Fibroblast of upper back skin (primary cell): ENCODE measurements at places on chromosomes 2 and 18.
A peak's percentile ranks its signal among the peaks of the same experiment; 100 is the strongest.

GRCh38 chr18:32337821-32338220, 132.9 kb downstream of the GAREM1 start:
- no peak for DNase-seq

- no peak for DNase-seq
These were observed 61.6 kb downstream of the MEP1B start for GRCh38 chr18:32251466-32251865.

GRCh38 chr2:134943540-134943939, 24.9 kb downstream of the CCNT2 start:
- DNase-seq = no peak

DNA sequence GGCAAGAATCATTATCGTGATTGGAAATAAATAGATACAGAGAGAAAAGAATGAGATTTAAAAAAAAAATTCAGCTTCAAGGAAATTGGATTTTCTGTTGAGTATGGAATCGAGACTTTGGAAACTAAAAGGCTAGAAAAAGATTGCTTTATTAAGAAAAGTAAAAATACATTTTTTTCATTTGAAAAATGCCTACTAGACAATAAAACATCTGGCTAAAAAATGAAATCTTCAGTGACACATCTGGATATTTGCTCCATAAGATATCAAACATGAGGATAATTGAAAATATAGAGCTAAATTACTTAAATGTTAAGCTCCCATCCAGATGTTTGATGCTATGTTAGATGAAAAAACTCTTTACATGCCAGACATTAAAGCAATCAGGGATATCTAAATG, 879.5 kb downstream of the TSN start:
- DNase-seq = no peak

- DNase-seq = no peak
These were observed 266.8 kb upstream of the SMIM21 start for GRCh38 chr18:75694292-75694691.

- no peak for DNase-seq
These were observed 333.9 kb downstream of the CYRIA start for GRCh38 chr2:16331772-16332171.

DNA sequence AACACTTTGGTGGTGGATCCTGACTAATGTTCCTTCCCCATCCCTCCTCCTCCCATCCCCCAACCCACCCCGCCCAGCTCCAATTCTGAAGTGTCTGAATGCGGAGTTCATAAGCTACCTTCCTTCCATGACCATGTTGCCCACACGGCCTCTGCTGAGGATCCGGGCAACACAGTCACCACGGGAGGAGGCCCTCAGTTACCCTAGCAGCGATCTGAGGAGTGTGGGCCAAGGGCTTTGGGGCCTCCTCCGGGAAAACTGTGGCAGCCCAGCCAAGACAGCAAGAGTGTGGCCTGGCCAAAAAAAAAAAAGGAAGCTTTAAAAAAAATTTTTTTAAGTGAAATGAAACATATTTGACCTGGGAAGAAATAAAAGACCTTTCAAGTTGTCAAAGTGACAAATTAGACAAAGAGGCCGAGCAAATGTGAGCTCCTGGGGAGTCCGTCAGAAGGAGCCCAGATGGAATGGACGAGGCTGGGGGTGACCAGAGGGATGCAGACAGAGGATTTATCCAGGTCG, 169.0 kb upstream of the PKDCC start:
- no peak for DNase-seq

GRCh38 chr2:33666879-33667278, 67.8 kb upstream of the FAM98A start:
- no peak for DNase-seq

DNA sequence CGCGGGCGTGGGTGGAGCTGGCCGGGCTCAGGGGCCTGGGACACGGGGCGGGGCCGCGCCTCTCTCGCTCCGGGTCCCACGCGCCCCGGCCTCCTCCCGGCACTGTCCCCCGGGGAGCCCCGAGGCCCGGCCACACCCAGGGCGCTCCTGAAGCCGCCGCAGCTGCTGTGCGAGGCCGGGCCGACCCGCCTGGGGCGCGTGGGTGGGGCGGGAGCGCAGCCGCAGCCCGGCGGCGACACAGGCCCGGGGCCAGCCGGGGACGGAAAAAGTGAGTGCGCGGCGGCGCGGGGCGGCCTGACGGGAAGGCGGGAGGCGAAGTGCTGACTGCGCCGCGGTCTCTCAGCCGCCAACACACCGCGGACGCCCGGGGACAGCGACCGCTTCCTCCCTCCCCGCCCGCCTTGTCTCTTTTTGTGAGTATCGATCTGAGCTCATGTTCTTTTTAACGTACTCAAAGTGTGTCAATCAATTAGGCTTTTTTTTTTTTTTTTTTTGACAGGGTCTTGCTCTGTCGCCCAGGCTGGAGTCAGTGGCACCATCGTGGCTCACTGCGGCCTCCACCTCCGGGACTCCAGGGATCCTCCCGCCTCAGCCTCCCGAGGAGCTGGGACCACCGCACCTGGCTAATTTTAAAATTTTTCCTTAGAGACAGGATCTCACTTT, 14.5 kb downstream of the PDCD1 start:
- DNase-seq = peak; percentile 25

DNA sequence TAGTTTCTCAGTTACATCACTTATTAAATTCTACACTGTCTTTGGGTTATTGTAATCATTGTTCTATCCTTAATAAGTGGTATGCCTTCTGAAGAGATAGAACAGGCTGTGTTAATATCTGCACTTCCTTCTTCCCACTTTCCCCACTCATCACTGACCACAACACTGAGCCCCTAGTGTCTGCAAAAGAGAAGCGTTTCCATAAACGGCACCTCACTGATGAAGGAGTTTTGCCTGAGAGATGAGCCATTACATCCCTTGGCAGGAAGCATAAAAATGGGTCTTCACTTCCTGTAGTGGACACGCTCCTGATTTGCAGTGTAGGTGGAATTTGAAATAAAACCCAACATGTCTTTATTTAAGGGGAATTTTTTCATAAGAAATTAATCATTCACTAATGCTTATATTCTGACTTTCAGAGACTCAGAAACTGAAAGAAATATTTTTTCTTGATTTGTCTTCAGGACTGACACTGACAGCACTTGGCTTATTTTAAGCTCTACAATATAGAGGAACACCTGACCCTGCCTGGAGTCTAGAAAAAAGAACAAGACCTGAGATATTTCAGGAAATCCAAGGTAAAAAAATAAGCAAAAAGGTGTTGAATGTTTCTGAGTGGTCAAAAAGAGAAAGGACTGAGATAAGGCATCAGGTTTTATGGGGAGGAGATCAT, 275.3 kb downstream of the RAD51AP2 start:
- DNase-seq = no peak

GRCh38 chr18:58572181-58572580, 56.7 kb downstream of the ALPK2 start:
- peak; percentile 99 for DNase-seq

DNA sequence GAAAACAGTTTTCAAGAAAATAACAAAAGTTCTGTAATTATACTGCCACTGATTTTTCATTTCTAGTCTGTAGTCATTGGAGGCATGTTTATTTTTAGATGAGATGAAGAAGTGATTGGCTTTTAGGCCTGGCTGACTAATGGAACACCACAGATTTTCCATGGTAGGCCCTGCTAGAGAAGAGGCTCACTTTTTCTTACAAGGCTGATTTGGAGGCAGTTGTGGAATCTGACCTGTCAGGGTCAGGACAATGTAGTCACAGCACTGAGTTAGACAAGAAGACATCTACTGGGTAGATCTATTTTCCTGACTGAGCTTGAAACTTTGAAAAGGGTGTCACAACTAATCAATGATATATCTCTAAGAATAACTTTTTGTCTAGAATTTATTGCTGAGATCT, 43.9 kb downstream of the KDM3A start:
- no peak for DNase-seq

DNA sequence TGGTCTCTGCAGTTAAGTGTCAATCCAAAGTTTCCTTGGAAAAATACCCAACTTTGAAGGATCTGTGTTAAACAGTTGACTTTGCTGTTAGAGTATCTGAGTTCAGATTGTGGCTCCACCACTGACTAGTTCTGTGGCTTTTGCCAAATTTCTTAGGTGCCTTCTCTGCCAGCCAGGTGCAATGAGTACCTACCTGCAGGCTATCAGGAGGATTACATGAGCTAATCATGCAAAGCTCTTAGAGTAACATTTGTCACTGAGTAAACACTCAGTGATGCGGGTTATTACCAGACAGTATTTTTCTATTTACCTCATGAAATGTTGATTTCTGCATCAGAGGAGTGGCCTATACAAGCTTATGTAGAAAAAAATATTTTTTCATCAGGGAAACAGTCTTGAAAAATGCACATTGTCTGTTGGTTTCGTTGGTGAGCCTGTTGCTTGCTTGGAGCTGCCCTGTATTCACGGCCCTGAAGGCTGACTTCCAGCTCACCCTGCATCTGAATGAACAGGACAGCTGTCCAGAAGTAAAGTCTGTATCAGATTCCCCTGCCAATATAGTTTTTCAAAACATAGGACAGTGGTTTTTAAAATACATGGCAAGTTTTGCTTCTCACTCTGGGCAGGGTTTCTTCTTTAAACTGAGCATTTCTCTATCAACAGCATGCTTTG, 235.1 kb downstream of the CDCA7 start:
- no peak for DNase-seq

DNA sequence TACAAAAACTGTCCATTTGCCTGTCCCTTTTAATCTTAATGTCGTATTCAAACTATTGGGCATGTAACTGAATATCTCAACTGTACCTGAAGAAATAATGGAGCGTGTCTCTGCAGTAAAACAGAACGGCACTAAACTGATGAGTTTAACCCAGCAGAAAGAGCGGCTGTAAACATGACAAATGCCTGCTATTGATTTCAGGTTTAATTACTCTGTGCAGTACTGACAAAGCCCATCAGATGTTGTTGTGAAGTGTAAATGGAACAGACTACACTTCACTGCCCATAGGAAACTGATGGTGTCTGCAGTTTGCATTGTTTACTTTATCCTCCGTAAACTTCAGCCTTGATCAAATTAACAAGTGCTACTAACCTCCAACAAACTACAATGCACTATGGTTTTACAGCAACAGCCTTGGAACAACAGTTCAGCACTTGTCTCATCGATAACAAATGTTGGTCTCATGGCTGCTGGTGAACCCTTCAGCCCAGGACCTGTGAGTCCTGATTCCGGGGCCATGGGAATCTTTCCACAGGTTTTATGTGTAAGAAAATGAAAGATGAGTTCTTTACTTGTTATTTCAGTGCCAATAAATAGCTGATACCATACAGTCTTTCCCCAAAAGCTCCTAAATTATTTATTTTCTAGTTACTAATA, 316.5 kb downstream of the CCDC178 start:
- no peak for DNase-seq

GRCh38 chr2:82278416-82278815, 1973.9 kb upstream of the LRRTM1 start:
- no peak for DNase-seq

DNA sequence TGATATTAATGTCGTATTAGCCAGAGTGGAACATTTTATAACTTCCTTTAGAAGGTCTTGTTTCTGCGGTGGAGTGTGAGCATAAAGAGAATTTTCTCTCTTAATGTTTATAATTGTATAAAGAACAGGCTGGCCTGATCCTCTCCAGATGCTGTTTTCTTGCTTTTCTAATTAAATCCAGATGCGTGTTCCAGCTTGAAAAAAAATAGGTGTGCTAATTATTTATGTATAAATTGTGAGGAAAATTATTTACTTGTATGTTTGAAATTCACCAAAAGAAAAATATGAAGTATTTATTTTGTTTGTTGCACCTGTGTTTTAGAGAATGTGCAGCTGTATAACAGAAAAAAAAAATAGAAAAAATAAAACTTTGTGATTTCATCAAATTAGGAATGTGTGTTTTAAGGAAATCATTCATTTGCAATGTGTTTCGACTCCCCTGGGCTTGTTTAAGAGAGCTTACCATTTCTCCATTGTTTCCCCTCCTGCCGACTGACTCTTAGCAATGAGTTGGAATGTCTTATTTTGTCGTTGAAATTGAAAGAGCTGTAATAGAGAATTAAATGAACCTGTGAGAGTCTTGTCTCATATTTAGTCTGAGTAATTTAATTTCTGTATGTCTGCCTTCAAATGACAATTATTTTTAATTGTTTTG, 220.1 kb upstream of the NXPH2 start:
- DNase-seq = peak; percentile 37

DNA sequence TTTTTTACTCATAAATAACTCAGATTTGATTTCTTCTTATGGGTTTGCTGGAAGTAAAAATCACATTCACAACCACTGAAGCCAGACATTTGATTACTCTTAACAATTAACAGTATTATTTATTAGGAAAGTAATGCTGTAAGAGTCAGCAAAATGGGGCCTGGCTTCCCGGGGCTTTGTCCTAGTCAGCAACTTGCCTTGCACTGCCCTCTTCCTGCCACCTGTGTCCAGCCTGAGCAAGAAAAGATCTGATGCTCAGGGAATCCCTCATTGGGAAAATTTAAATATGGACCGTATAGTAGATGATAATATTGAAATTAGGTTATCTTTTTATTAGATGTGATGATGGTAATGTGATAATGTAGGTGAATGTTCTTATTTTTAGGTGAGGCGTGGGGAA, 30.8 kb upstream of the ACYP2 start:
- peak; percentile 19 for DNase-seq

GRCh38 chr18:14189858-14190257, 57.6 kb upstream of the ZNF519 start:
- DNase-seq = peak; percentile 3

GRCh38 chr18:34592961-34593382, 117.1 kb upstream of the DTNA start:
- DNase-seq = peak; percentile 70

DNA sequence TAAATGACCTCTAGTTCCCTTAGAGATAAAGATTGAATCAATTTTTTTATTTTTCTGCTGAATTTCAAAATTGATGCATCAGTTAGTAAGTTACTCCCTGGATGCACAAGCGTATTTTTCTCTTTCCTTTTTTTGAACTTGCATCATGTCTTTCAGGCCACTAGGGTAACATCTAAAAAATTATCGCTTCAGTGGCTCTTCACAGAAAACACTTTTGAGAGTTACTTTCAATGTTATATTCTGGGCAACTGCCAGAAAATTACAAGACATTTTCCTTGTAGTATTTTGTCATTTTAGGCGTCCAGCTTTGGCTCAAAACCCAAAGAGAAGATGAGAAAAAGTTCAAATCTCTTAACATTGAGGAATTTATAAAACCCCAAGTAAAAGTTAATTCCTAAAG, 59.8 kb downstream of the DSEL start:
- peak; percentile 5 for DNase-seq

GRCh38 chr2:110153416-110153815, 37.8 kb upstream of the MALL start:
- peak; percentile 23 for DNase-seq

GRCh38 chr2:69356471-69356870, 30.6 kb downstream of the GFPT1 start:
- no peak for DNase-seq
